ENCODE measurements at places on chromosomes 11 and 22.
A peak's percentile ranks its signal among the peaks of the same experiment; 100 is the strongest.

DNA sequence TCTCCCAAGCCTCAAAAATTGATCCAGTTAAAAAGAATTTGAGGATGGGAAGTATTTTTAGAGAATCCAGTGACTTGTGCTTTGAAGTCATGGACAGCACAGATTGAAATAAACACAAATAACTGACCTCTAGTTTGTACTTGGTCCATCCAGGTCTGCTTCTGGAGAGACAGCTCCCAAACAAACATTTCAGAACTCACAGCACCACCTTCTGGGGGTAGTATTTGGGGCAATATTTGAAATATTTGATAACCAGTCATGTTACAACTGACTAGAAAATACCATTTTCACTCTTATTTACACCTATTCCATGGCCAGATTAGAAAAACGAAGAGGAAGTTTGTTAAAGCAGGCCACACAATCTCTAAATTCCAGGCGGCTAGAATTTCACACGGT, 56.2 kb downstream of the CTSC start:
- DNase-seq, result no peak

GRCh38 chr11:6864438-6864837, 1.6 kb downstream of the OR10A2 start:
- no peak for DNase-seq

DNA sequence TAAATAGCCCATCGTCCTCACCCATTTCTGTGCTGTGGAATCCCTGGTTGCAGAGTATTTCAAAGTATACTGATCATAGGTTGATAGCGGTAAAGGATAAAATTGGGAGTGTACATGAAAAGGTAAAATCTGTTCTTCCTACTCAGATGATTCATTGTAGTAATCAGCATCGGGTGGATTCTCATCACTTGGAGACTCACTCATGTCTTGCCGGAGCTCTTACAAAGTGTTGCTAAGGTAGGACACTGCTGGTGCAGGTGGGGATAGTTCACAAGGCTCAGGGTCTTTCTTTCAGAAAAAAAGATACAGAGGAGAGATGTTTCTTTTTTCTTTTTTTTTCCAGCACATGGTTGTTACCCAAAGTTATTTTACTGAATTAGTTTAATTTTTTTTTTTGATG, 84.8 kb downstream of the MTNR1B start:
- no peak for DNase-seq

- no peak for DNase-seq
Observed at GRCh38 chr11:63635762-63636465, 21.7 kb upstream of the PLAAT3 start.

- peak; percentile 5 for DNase-seq
Observed at GRCh38 chr11:72569966-72570892, 104.0 kb downstream of the PDE2A start.

DNA sequence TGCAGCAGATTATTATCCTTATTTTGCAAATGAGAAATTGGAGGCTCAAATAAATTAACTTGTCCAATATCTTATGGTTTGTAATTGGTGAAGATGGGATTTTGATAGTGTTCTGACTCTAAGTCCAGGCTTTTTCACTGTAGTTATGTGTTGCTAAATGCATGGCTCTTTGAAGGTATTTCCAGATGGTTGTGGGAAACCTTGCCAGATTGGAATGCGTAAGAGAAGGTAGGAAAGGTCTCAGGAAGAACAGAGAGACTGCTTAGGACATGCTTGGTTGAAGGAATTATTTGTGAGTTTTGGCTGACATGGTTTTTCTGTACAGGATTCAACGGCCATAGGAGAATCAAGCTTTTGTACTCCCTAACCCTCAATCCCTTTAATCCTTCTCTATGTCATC, 108.6 kb downstream of the STIM1 start:
- DNase-seq, result no peak

- no peak for DNase-seq
Observed at GRCh38 chr22:37627545-37627944, 11.9 kb upstream of the SH3BP1 start.

- DNase-seq, result no peak
Observed at GRCh38 chr11:60948250-60948649, 3.7 kb downstream of the SLC15A3 start.

- DNase-seq, result no peak
Observed at GRCh38 chr22:22730655-22731373, 86.4 kb downstream of the GGTLC2 start.

DNA sequence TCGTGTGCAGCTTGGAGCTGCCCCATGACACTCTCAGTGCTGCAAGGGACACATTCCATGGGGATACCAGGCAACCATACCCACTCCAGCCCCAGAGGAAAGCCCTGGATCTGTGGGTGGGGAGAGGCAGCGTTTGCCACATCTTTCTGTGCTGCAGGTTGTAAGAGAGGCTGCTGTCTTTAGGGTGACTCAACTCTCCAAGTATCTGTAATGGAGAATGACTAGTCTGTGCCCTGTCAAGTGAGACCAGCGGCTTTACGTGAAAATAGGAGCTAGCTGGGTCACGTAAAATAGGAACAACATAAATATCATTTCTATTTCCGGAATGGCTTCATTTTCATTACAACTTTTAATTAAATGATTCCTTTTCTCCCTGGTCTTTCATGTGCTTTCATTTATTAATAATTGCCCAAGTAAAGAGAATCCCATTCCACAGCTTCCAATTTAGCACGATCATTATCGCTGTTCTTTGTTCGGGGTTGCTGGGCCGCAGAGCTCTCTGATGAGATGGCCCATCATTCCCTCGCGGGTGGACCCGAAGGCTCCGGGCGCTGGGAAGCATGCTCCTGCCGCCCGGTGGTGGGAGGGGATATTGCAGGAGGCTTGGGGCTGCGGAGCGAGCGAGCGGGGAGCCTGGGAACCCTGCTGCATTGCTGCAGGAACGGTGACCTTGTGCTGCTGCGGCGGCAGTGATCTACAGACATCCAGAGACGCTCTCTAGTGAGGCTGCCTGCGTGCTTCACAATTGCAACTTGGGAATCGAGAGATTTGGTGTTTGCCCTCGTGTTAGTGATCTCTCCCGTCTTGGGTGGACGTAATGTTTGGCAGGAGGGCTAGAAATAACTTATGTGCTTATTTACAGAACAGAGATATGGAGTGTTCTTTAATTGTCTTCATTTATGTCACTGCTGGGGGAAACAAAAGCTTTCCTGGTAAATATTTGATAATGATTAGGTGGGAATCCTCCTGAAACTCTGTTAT, 10.6 kb downstream of the SLC6A5 start:
- DNase-seq, result peak; percentile 54

DNA sequence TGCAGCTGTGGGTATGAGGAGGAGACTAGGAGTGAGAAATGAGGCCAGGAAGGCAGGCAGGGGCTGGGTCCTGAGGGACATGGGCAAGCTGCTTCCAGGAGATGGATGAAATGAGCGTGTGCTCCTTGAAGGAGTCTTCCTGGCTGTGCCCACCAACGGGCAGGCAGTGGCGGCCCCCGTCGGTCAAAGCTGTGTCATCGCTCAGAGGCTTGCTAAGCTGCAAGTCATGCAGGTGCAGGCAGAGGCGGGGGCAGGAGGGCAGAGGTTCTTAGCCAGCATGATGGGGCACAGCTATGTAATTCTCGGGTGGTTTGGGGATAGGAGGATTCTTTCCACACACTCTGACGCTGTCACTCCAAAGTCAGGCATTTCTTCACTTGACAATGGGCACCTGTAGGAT, 12.5 kb upstream of the PEX26 start:
- no peak for DNase-seq

GRCh38 chr11:115263799-115264656, 240.2 kb downstream of the CADM1 start:
- DNase-seq, result no peak

GRCh38 chr11:85603220-85603619, 23.9 kb downstream of the DLG2 start:
- DNase-seq, result no peak

DNA sequence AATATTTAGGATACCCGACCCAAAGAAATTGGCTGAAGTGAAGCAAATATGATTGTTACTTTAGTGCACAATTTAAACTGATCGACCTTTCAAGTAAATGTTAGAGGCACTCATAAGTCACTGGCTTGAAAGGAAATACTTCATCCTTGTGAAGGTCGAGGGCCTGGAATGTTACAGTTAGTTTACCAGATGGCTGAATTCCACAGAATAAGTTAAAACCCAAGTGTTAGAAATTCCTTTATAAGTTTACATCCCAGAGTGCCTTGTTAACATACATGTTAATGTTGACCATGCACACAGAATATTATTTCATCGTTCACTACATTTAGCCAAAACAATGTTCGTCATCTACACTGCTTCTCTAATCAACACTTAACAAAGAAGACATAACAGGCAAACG, 235.5 kb upstream of the ANO3 start:
- DNase-seq, result no peak

DNA sequence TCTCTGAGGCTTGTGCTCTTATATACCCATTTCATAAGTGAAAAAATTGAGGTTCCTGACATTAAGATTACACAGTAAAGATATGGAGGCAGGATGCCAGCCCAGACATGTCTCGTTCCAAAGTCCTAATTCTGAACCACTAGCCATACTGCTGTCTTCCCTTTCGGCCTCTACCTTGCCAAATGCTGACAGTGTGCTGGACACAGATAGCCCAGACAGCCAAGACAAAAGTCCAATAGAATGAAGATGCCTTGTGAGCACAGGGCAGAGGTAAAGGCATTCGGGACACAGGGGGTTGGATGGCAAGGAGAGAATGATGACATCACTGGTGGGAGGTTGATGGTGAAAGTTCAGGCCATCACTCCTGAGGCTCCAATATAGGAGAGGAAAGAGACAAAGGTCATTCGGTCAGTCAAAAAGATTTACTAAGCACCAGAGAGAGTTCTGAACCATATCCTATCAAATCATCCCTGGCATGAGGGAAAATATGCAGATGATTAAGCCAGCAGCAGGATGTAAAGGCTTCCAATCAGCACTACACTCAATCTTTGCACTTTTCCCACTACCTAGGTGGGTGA, 174.0 kb upstream of the MTMR2 start:
- no peak for DNase-seq

- DNase-seq, result no peak
Observed at GRCh38 chr11:86205421-86206336, 38.9 kb upstream of the EED start.

- peak; percentile 71 for DNase-seq
Observed at GRCh38 chr22:33811686-33812085, 108.6 kb downstream of the LARGE1 start.

- DNase-seq, result no peak
Observed at GRCh38 chr11:120284272-120284671, 40.8 kb upstream of the TLCD5 start.

- DNase-seq, result no peak
Observed at GRCh38 chr11:26420331-26420730, 88.4 kb downstream of the ANO3 start.

DNA sequence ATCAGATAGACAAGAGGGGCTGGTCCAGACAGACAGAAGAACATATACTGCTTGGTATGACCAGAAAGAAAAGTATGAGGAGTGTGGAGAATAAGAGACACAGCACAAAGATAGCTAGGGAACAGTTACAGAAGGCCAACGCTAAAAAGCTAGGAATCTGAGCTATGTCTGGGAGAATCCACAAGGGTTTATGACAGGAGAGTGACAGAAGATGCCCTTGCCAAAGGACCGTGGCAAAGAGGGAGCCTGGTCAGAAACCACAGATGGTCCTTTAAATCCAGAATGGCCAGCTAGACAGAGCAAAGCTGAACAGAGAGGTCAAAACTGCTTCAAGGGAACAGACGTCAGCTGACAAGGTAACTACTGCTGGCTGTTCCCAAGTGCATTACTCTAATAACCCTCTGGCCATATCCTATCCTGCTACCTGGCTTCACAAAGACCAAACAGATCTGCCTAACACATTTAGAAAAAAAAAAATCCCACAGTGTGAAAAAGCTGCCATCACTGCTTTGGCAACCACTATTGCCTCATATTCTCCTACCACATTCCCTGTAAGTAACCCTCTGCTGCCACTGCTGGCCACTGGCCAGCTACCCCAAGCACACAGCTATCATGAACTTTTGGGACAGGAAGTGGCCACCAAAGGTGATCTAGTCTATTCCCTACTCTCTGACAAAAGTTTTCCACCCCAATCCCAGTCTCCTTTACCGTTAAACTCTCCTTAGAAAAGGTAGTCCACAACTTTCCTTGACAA, 7.3 kb downstream of the SERGEF start:
- DNase-seq, result no peak

DNA sequence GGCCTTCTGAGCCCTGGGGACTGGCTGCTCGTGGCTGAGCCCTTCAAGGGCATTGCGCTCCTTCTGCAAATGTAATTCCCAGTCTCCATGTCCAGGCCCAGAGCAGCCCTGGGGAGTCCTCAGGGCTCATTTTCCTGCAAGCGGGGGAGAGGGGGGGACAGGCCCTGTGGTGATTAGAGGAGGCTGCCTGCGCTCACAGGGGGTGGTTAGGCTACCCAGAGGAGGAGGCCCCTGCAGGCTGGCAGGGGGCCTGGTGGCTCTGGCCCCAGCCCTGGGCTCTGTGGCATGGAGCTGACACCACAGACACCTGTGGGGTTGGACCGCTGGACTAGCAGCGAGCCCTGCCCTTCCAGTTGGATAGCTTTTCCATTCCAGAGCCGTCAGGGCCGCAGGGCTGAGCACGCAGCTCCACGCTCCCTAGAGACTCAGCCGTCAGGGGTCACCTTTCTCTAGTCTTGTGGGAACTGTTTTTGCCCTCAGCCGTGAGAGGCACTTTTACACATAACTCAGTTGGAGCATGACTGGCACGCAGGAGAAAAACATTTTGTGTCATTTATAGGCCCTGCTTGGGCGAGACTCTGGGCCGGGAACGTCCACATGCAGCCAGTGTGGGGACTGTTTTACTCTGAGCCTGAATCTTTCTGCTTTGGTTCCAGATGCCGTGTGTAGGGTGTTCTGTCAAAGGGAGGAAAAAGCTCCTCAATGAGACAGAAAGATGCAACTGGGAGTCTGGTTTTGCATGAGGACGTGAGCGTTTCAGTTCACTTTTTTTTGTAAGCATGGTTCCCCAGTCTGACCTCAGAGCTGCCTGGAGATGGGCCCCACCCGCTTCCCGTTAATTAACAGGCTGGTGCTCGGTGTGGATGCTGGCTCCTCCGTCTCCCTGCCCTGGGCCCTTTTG, 58.1 kb downstream of the LRP5 start:
- DNase-seq, result peak; percentile 51

DNA sequence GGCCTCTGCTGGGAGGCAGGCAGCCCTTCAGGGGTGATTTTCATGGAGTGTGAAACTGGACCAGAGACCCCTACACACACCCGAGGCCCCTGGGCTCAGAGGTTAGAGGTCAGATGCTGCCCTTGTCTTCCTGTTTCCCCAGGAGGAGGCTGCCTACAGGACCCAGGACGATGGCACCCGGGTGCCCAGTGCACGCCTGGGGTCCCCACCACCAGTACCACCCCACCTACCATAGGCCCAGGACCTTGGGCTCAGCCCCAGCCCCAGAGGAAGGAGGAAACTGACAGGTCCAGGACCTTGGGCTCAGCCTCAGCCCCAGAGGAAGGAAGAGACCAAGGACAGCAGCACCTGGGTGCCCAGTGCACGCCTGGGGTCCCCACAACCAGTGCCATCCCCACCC, 79.2 kb downstream of the BRD1 start:
- no peak for DNase-seq
